ENCODE measurements at places on chromosomes 12 and 14.

DNA sequence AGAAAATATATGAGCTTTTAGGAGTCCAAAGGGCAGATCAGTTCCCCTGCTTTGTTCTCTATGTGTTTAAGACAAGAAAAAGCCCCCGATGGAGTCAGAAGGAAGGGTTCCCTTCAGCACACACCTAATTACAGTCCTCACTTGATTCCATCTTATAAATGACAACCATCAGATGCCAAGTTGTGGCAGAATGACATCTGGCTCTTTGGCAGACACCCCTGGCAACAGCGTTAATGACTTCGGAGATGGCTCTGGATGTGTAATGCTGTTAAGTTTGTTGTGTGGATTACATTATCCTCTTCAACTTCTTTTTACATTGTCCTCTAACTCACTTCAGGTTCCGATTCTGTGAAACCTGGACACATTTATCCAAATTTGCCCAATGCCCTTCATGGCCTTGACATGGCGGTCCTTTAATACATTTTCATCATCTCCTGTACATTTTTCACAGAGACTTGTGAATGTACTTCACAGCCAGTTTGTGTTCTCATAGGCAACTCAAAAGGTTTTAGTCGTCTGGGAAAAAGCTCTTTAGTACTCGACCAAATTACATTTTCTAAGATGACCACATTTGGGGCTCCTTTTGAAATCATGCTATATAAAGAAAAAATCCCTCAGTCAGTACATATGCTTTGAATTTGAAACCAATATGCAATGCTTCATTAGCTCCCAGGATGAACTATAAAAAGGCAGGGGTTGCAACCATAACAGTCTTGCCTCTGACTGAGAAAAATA, 667.8 kb downstream of the NOVA1 start:
- DNase-seq, result no peak

GRCh38 chr12:65492998-65493912, 214.8 kb downstream of the MSRB3 start:
- DNase-seq, result no peak

- DNase-seq, result no peak
These were observed 9.3 kb downstream of the VRTN start for GRCh38 chr14:74357585-74357984.

DNA sequence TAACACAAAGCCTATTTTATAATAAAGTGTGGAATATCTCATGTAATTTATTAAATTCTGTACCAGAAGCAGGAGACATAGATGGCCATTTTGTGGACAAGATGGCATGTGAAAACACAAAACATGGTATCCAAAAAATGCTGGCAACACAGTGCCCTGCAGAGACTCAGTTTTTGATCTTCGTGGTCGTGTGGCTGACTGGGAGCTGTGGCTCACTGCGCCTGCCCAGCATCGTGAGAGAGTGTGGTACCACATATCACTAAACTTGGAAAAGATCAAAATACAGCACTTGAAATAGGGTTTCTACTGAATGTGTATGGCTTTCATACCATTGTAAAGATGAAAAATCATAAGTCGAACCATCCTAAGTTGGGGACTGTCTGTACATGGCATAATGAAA, 43.0 kb upstream of the MANSC4 start:
- DNase-seq, result no peak

GRCh38 chr14:23056956-23057756, at the start of gene CDH24:
Gene CDH24, minus strand, starts transcription at chr14:23057520. Its CDS starts 1,787 bp downstream, at chr14:23055733.
- peak; percentile 64 for DNase-seq

DNA sequence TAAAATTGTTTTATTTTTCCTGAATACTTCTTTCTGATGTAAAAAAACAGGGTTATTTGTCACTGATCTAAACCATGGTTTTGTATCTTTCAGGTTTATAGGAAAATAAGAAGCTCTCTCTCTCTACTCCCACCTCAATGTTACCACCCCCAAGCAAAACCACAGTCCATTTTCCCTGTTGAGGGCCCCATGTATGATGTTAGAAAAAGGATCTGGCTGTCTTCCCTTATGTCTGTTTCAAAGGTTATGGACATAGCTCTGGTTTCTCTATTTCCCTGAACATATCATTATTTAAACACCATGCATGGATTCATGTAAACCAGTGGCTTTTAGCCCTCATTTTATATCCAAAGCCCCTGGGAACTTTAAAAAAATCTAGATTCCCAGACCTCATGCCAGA, 649.0 kb upstream of the TBX3 start:
- DNase-seq, result no peak

- DNase-seq, result no peak
These were observed 72.7 kb downstream of the SPTB start for GRCh38 chr14:64806862-64807495.

DNA sequence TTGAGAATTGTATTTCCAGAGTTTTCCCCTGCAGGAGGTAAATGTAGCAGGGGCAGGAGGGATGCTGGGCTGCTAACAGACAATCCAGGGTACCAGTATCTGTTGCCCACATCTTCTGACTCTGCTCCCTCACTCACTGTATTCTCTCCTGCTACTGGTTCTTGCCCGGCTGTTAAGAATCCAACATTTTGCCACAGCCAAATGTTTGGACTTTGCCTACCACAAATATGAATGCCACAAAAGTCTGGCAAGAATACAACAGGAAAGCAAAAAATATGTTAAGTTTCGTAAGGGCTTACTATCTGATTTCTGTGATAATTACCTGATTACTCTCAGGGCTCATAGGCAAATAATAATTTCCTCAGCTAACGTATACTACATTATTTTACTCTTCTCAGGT, 160.0 kb downstream of the BCAT1 start:
- DNase-seq, result no peak

DNA sequence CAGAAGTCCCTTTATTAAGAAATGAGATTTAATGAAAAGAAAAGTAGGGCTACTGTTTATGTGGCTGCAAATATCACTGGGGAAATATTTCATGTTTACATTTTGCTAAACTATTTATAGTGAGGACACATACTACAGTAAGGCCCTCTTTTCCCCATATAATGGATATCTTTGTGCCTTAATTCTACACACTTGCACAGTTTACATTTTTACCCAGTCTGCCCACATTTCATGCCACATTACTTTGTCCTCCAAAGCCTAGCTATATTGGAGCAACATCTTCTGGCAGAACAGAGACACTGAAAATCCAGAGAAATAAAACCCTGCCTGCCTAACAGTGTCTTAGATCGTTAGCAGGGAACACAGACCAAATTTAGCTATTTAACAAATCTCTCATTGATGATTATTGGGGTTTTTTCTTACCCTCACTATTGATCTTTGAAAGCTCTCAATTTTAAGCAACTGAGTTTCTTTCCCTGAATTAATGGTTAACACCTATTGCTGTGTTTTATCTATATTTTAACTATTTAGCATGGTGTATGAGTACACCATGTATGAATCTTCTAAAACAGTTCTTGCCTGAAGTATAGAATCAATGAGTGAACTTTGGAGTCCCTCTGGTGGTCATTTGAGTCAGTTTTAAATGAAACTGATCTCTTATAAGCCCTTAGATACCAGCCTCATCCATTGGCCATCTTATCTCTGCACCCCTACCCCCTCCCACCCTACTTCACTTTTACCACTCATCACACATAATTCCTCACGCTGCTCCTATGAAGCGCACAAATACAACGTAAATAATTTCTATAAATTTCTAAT, 170.2 kb downstream of the BCAT1 start:
- no peak for DNase-seq

DNA sequence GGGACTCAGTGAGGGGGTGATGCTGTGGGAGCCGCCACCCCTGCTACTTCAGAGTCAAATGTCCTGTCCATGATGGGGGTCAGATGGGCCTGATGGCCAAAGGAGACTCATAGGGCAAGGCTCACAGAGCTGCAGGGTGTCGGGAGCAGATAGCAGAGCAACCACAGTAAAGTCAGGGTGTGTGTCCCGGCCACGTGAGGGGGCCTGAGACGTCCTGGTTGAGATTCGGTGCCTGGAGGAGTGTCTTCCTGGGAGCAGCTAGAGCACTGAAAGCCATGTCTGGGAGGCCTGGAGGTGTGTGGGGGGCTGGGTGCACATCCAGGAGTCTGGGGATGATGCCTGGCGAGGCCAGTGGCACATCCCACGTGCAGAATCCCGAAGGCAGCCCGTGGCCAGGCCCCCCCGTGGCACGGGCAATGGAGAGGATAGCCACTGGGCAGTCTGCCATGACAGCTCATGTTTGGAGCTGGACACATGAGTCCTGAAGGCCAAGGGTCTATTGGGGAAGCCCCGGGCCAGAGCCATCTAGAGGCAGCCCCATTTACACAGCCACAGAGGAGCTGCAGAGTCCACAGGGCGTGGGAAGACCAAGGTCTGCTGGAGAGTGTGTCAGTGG, 308.0 kb upstream of the SFSWAP start:
- DNase-seq, result no peak

GRCh38 chr14:101134851-101135433, 231.4 kb upstream of the RTL1 start:
- DNase-seq, result no peak

DNA sequence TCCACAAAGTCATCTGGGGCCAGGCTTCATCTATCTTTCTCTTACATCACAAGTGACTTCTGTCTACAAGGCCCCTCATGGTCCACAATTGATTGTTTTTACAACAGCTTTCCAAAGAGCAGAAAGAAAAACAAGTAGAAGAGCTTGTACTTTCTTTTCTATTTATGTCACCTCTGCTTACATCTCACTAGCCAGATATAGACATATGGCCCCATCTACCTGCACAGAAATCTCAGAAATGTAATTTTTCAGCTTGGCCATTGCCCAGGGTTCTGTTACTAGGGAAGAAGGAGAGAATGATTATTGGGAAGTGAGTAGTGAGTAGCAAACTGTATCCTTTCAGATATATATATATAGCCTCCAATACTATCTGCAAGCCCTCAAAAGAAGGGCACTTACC, 210.5 kb upstream of the PLEKHG7 start:
- no peak for DNase-seq

DNA sequence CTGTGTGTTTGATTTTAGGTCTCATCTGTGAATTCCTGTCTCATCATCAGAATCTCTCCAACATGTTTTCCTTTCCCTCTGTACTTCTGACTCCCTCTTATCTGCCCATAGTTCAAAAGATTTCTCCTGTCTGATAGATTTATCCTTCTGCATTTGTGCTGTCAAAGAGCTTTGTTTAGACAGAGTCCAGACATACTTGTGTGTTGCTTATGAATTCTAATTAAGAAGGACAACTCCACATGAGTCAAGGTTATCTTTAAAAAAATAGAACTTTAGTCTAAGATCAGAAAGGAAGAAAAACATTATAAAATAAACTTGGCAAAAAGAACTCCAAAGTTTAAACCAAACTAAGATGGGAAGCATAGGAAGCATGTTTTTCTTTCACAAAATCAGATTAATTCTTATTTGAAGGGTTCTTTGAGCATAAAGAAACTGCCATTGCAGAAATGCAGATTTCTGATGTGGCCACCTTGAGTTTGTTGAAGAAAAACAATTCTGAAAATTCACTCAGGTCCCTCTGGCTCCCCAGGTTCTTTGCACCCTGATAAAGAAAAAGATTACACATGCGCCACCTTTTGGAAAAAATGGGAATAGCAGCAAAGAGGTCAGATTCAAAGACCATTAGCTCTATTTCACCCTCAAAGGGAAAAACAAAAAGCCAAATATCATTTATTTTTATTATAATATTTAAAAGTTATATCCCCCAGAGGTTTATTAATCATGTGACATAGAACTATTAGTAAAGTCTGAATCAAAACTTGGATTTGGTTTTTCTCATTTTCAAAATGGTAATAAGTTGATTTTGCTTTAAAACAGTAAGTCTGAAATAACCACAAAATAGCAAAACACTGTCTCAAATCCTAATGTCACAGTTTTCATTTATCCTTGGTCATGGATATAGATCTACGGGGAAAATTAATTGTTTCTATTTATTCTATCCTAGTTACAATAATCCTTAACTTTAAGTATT, 143.7 kb upstream of the DCN start:
- DNase-seq, result peak; percentile 2

DNA sequence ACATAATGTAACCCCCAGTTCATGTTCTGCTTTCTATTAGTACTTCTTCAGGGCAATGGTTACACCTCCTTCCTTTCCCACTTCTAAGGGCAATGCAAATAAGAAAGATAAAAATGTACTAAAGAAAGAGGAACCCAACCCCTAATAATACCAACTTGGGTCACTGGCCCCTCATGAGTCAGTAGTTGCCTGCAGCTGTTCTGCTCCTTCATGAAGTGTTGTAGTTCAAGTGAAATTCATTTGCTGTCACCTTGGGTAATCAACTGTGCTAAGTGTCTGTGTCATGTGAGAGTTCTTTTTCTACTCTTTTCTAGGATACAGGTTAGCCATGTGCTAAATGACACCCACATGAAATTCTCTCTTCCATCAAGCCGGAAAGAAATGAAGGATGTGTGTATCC, 91.8 kb downstream of the PLXNC1 start:
- no peak for DNase-seq

- DNase-seq, result no peak
These were observed 428.9 kb upstream of the ATXN7L3B start for GRCh38 chr12:74108729-74109128.

GRCh38 chr14:70611216-70611615, 10.8 kb upstream of the MED6 start:
- no peak for DNase-seq

GRCh38 chr12:99066726-99067125, 421.6 kb downstream of the APAF1 start:
- DNase-seq, result no peak

DNA sequence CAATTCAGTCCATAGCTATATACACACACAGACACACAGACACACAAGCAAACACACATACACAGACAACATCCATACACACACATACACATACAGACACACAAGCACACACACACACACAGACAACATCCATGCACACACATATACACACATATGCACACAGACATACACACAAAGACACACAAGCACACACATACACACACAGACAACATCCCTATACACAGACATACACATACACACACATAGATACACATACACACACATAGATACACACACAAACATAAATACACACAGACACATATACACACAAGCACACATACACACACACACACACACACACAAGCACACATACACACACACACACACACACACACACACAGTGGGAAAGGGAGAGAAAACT, 254.8 kb downstream of the VRK1 start:
- no peak for DNase-seq

GRCh38 chr14:53409969-53410368, 256.8 kb upstream of the DDHD1 start:
- DNase-seq, result no peak
